ENCODE measurements at places on chromosomes 6 and 20.

DNA sequence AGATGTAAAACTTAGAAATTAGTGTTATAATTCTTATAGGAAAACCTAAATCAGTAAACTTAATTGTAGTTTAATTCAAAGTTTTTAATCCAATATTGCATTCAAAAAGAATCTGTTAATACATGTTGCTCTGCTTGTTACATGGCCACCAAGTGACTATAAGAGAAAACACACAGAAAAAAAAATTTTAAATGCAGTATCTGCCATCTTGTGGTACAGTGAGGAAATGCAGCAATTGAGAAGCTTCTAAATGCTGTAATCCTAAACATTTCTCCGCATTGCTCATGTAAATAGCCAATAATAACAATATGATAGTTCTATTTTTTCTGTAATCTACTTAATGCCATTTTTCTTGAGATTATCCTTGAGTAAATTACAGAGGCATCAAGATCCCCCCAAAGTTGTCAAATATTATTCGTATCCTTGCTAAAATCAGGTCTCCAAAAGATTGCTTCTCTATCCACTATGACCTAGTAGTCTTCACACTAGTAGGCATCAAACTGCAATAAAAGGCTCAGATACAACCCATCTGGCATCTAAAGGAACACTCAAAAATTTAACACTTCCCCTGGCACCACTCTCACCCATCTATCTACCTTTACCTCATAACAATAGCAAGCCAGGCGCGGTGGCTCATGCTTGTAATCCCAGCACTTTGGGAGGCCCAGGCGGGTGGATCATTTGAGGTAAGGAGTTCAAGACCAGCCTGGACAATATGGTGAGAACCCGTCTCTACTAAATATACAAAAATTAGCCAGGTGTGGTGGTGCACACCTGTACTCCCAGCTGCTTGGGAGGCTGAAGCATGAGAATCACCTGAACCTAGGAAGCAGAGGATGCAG is 34.6 kb downstream of the HDAC2 start:
- peak; percentile 74 for DNase-seq

- no peak for DNase-seq
Observed at GRCh38 chr6:105001906-105002305, 45.0 kb downstream of the LIN28B start.

- DNase-seq: no peak
Observed at GRCh38 chr6:66838764-66839163, 1131.7 kb upstream of the EYS start.

DNA sequence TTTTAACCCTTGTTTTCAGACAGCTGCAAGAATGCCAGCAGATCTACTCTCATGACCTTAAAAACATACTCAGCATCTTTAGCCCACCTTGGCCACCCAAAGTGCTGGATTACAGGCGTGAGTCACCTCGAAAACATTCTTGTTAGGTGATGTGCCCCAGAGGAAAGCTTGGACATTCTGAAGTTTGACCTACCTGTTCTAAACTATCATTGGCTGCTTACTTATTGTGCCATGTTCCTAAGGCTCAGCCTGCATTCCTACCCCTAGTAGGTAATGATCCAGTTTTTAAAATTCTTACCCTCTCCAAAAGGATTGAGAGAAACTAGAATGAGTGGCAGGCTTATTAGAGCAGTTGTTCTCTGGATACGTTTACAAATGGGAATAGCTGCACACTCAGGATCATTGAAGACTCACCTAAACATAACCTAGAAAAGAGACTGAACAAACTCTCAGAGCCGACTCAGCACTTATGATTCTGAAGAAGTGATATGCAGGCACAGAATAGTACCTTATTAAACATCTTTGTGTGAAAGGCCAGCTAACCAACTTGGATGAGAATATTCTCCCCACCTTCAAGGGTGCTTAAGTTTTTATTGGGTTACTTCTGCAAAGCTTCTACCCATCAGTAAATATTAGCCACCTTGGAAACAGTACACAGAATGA is 362.1 kb downstream of the NRN1 start:
- no peak for DNase-seq

GRCh38 chr6:48542191-48542590 is 431.2 kb upstream of the PTCHD4 start:
- no peak for DNase-seq

DNA sequence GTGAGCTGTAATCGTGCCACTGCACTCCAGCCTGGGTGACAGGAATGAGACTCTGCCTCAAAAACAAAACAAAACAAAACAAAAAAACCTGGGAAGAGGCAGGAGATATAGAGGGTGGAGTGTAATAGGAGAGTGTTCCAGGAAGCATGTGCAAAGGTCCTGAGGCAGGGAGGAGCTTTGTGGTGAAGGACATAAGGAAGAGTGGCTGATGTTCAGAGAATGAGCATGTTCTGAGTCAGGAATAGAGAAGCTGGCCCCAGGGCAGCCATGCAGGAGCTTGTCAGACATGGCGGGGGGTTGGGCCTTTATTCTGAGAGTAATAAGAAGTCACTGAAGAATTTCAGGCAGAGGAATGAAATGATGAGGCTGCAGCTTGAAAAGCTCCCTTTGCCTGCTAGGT is 337.0 kb downstream of the CDH26 start:
- no peak for DNase-seq

DNA sequence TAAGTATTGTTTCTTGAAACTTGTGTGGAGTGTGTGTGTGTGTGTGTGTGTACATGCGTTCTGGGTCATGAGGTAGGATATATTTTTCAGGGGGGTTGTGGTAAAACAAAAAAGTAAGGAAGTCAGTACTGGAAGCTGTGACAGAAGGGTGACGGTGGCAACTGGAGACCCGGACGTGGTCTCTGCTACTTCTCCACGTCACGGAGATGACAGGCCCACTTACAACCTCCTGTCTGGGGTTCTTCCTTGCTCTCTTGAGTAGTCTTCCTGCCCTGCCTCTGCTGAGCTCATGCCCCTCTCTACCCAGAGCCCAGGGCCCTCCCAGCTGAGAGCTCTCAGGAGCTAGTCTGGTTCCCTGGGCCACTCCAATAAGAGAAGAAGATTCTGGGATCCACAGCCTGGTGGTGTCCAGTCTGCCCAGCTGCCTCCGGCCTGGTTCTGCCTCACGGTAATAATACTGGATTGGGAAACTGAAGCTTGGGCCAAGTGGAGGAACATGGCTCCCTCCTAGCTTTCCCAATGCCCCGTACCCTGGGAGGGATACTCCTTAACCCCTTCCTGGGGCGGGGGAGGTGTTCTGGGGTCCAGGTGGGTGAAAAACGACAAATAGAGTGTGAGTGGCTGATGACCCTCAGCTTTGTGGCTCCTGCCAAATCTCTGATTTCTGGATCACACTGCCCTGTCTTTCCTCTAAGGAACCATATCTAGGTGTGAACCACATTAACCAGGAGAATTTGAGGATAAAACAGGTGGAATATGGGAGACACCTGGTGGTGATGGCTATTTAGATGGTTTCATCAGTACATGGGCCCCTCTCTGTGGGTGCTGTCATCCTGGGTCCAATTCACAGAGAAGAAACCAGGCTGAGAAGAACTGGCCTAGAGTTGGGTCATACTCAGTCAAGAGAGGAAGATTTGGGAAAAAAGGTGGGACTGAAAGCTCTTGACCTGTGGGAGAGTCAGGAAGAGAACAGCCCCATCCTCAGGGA is 27.2 kb downstream of the VEGFA start:
- peak; percentile 42 for DNase-seq
